ENCODE measurements at places on chromosomes 4 and X.
A peak's percentile ranks its signal among the peaks of the same experiment; 100 is the strongest.

- no peak for DNase-seq
These were observed 21.8 kb downstream of the NR3C2 start for GRCh38 chr4:148420397-148420796.

- DNase-seq = no peak
These were observed 207.1 kb upstream of the CXorf66 start for GRCh38 chrX:140172401-140172800.

DNA sequence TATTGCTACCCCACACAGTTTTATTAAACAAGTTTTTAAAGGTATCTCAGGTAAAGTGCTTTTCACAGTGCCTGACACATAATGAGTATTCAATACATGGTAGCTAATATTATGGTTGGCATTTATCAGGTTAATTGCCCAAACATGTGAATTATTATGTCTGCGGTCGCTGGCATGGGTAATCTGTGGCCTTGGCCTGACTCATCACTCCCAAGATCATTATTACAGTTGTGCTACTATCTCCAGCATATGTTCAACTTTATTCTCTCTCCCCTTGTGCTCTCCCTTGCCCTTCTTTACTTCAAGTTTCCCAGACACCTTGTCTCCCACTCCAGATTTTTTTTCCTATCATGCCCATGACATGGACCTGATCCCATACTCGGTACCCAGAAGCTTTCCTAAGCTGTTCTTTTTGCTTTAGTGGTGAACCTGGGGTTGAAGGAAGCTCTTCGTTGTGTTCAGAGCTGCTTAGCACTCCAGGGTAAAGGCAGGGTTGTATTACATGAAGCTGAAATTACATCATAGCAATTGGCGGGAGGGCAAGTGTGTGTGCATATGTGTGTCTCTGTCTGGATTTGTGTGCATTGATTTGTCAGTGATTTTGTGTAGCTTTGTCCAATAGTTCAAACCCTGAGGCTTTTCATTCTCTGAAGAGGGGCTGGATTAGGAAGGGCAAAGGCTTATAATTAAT, 176.5 kb upstream of the NRK start:
- no peak for DNase-seq

GRCh38 chr4:11669156-11669555, 240.5 kb upstream of the HS3ST1 start:
- no peak for DNase-seq

- DNase-seq = no peak
These were observed 16.2 kb upstream of the DAPP1 start for GRCh38 chr4:99800332-99801004.

DNA sequence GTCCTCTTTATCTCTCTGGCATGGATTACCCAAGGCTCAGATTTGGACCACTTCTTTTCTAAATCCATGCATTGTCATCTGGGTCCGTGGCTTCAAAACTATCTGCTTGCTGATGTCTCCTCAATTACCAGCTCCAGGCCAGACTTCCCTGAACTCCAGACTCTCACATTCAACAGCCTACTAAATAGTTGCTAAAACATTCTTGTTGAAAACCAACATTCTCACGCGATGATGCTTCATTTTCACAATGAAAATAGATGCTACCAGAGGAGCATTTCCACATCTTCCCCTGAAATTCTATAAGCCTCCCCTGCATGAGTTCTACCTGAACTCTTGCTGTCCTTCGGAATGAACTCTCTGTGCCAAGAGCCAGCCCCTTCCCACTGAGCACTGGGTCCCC, 5.2 kb upstream of the TLR6 start:
- DNase-seq = no peak

DNA sequence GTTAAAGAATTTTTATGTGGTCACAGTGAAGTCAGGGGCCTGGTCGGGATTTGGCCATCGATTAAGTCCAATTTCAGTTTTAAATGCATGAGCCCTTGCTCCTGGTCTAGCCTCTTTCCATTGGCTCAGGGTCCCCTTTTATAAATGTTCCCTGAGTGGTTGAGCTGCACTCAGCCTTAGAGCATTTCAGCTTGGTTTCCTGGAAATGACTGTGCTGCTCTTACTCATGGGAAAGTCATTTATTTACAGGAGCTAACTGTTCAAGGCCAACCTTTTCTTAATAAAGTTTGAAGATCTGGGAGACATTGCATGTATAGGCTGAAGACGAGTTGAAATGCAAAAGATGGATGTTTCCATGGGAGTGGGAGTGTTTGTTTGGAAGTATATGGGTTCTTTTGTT, 98.8 kb upstream of the CLNK start:
- peak; percentile 80 for DNase-seq

DNA sequence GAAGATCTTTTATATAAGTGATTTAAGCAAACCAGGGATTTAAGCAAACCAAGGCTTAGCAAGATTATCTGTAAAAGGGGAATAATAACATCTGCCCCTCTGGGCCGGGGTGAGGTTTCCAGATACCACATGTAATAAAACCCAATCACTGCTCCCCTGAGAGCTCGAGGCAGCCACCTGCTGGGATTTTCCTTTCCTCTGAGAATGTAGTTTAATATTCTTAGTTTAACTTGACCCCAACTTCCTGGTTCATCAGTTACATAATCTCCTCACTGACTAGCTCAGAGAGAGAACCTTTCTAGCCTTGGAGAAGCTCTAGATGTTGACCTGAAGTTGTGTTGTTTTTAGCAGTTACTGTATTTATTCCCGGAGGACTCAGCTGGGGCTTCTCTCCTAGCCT, 322.4 kb downstream of the ARHGAP10 start:
- no peak for DNase-seq

- peak; percentile 6 for DNase-seq
These were observed 7.5 kb downstream of the IDS start for GRCh38 chrX:149497626-149498025.

GRCh38 chrX:147228153-147228552, 413.6 kb upstream of the CXorf51A start:
- DNase-seq = no peak

GRCh38 chr4:41882625-41883347, 52.4 kb upstream of the TMEM33 start:
- no peak for DNase-seq
